ENCODE measurements at places on chromosomes 16 and 17. TPM values are rescaled to one million over a fixed set of nuclear protein-coding genes. Genes with fewer than 3 reads are reported as not detected.

STX1B gene
- total RNA-seq, result 2.2 TPM

CSF3 gene
- not detected for total RNA-seq

JPH3 gene
- total RNA-seq, result not detected

FBXW10B gene
- total RNA-seq, result 0.82 TPM

COQ9 gene
- 40.4 TPM for total RNA-seq

PABPN1L gene
- total RNA-seq, result not detected

All from activated CD8-positive, alpha-beta T cell treated with anti-CD3 and anti-CD28 coated beads, Interleukin-2, amount 10 ng/mL, durations not matched to agents 7 days and 5 days (primary cell).